Activated gamma-delta T cell treated with anti-CD3 and anti-CD28 coated beads, Interleukin-2, amount 50 U/mL, for 16 hours (primary cell): ENCODE measurements at places on chromosomes 7 and 10.

GRCh38 chr10:71848325-71849275 lies 2.5 kb downstream of the PSAP start:
- DNase-seq: no peak

- DNase-seq: no peak
These were observed 96.8 kb downstream of the GLCCI1 start for GRCh38 chr7:8065356-8065813.

DNA sequence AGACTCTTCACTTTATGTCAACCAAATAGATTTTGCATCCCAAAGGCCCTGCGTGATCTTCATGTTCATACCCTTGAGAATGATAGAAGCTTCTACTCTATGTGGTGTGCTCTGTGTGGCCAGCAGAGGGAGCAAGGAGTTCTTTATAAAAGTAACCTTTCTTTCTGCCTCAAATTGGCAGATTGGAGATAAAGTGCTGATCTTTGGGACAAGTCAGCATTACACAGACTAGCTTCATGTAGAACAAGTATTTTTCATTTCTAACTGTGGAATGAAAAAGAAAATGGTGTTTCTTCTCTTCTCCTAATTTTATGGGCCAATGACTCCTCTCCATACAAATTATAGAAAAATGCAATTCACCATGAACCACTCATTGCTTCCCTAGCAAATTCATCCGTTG lies 1214.1 kb downstream of the SORCS1 start:
- no peak for DNase-seq

GRCh38 chr7:157584420-157584819 lies 247.6 kb downstream of the DNAJB6 start:
- DNase-seq: no peak

- no peak for DNase-seq
These were observed 30.2 kb downstream of the ALOX5 start for GRCh38 chr10:45404087-45404769.
